Endothelial cell (in vitro differentiated cells): ENCODE measurements at places on chromosomes 6 and 20. TPM values are rescaled to one million over a fixed set of nuclear protein-coding genes. Genes with fewer than 3 reads are reported as not detected.
A peak's percentile ranks its signal among the peaks of the same experiment; 100 is the strongest.

DNA sequence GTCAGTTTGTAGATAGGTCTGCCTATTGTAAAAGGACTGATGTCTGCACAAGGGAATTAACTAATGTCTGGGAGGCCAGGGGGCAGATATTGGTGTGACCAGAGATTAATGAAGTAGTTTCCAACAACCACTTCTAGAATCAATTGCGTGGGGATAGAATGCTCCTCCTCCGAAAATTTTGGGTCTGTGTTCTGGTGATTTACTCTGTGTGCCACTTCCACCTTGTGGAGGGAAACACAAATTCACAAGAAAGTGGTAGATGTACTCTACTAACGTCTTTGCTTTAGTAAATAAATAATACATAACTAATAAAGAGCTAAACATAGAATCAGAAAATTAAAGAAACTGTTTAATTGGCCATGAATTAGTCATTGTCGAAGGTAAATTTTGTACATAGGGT, 25.5 kb downstream of the TMEM14A start:
- DNase-seq, result no peak
- no peak overlapping the region for H3K27ac ChIP-seq
- H3K4me3 ChIP-seq, result no peak overlapping the region
- peaks cover 1% of the 10 kb centered on the region for H3K27me3 ChIP-seq

The BCAS1 gene
- 0.05 TPM for total RNA-seq

The SGK2 gene
- 0.85 TPM for total RNA-seq

The NHSL1 gene
- total RNA-seq, result 72.3 TPM

GRCh38 chr6:100461278-100461916, 3.3 kb downstream of the SIM1 start:
- H3K36me3 ChIP-seq, result no peaks in the 10 kb centered on the region
- peaks cover 28% of the 10 kb centered on the region for H3K4me1 ChIP-seq
- peak overlapping the region; percentile 59 for H3K4me3 ChIP-seq
- H3K27me3 ChIP-seq, result peaks cover 53% of the 10 kb centered on the region
- H3K27ac ChIP-seq, result no peak overlapping the region
- DNase-seq, result peak; percentile 66

- DNase-seq, result no peak
- H3K27me3 ChIP-seq, result no peaks in the 10 kb centered on the region
- H3K36me3 ChIP-seq, result peaks cover 19% of the 10 kb centered on the region
Observed at GRCh38 chr6:2274981-2275891, 29.8 kb upstream of the GMDS start.

- no peak overlapping the region for H3K27ac ChIP-seq
- H3K36me3 ChIP-seq, result no peaks in the 10 kb centered on the region
- no peak for DNase-seq
- no peaks in the 10 kb centered on the region for H3K4me1 ChIP-seq
- H3K27me3 ChIP-seq, result no peaks in the 10 kb centered on the region
Observed at GRCh38 chr6:153840039-153840850, 198.8 kb upstream of the OPRM1 start.

The NKX2-2 gene
- 0.82 TPM for total RNA-seq

The KCNS1 gene
- 0.10 TPM for total RNA-seq

The BRD2 gene
- 186 TPM for total RNA-seq

The BMP2 gene
- 1.1 TPM for total RNA-seq

GRCh38 chr6:157905590-157906342, 75.9 kb upstream of the SYNJ2 start:
- no peaks in the 10 kb centered on the region for H3K27me3 ChIP-seq
- H3K4me1 ChIP-seq, result peaks cover 37% of the 10 kb centered on the region
- H3K36me3 ChIP-seq, result peaks cover 40% of the 10 kb centered on the region

DNA sequence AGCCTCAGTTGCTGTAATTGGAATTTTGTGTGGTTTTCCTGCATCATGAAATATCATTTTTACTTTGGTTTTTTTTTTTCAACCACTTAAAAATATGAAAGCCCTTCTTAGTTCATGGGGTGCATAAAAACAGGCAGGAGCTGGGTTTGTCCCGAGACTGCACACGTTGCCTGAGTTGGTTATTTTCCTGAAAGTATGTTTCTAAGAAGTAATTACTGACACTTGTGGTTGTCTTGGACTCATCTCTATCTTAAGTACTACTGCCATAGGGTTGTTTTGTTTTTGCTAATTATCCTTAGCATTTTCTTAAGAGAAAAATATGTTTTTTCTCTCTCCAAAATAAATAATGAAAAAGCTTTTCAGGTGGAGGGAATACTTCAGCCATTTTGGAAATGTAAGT, 40.1 kb downstream of the FAM120B start:
- no peak overlapping the region for H3K27ac ChIP-seq
- no peak for DNase-seq
- peaks cover 40% of the 10 kb centered on the region for H3K4me1 ChIP-seq
- peaks cover 5% of the 10 kb centered on the region for H3K27me3 ChIP-seq
- H3K36me3 ChIP-seq, result peaks cover 51% of the 10 kb centered on the region

The RIPOR2 gene
- 1.1 TPM for total RNA-seq

DNA sequence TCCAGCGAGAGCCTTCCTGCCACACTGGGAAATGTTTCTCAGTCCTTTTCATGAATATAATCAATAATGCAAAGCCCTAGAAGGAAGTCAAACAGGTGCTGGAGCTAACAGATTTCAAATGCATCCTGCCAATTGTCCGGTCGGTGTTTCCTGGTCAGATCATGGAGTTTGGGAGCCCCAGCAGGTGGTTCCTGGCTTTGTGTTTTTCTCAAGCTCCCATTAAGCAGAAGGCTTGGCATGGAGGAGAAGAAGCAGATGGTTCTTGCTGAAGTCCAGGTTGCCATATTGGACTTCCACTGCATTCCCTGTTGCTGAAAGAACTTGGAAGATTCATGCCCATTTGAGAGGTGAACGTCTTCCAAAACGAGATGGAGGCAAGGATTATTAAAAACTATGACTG, 68.6 kb downstream of the GFOD1 start:
- H3K36me3 ChIP-seq, result peaks cover 19% of the 10 kb centered on the region
- peak overlapping the region; percentile 57 for H3K4me3 ChIP-seq
- H3K27ac ChIP-seq, result peak overlapping the region; percentile 100
- DNase-seq, result peak; percentile 49
- peaks cover 92% of the 10 kb centered on the region for H3K4me1 ChIP-seq

DNA sequence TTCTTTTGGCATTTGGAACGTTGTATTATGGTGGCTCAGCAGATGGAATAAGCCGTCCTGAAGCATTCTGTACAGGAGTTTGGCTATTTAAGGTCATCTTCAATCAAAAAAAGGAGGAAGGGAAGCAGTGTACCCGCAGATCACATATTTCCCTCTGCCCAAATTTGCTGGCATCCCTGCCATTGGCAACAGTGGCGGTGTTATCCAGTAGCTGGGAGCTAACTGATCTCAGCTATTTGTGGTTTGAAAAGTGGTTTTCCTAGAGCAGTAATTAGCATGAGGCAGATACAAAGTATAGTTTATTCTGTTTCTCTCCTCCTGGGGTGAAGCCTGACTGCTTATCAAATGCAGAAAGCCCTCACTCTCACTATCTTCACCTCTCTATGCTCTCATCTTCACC, 576.8 kb downstream of the QKI start:
- H3K27me3 ChIP-seq, result peaks cover 1% of the 10 kb centered on the region
- no peak for DNase-seq
- no peaks in the 10 kb centered on the region for H3K36me3 ChIP-seq
- no peak overlapping the region for H3K27ac ChIP-seq
- H3K4me3 ChIP-seq, result no peak overlapping the region

The SEMG1 gene
- not detected for total RNA-seq

The MOCS3 gene
- 6.3 TPM for total RNA-seq

The IP6K3 gene
- total RNA-seq, result not detected

GRCh38 chr6:36804563-36804962, 34.7 kb downstream of the CPNE5 start:
- DNase-seq, result no peak
- peak overlapping the region; percentile 93 for H3K27ac ChIP-seq
- peaks cover 13% of the 10 kb centered on the region for H3K36me3 ChIP-seq
- H3K4me3 ChIP-seq, result peak overlapping the region; percentile 62
- H3K4me1 ChIP-seq, result peaks cover 46% of the 10 kb centered on the region
